ENCODE measurements at places on chromosomes 4 and X.

- H3K4me3 ChIP-seq: no peak overlapping the region
- H3K27me3 ChIP-seq: no peaks in the 10 kb centered on the region
- no peaks in the 10 kb centered on the region for H3K4me1 ChIP-seq
- H3K36me3 ChIP-seq: peaks cover 3% of the 10 kb centered on the region
Measured at GRCh38 chr4:171717231-171717741, 95.9 kb upstream of the GALNTL6 start.

GRCh38 chrX:23513121-23513520, 154.2 kb upstream of the PRDX4 start:
- H3K27me3 ChIP-seq: no peaks in the 10 kb centered on the region
- no peak overlapping the region for H3K27ac ChIP-seq
- H3K4me3 ChIP-seq: no peak overlapping the region
- H3K36me3 ChIP-seq: no peaks in the 10 kb centered on the region
- no peak for DNase-seq
- no peaks in the 10 kb centered on the region for H3K4me1 ChIP-seq

DNA sequence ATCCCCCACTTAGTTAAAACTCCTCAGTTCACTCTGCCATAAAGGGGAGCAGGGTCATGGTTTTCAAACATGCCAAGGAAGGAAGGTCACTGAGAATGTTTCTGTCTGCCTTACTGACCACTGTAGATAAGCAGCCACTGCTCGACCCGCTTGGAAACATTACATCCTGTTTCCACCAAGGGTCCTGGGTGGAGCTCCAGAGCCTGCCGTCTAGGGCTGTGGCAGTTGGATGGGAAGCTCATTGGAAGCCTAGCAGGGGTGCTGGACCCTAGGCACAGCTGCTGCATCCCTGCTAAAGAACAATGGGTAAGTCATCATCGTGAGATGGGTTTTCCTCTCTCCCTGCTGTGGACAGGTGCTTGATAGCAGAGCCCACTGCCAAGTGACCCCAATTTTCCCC, 76.0 kb upstream of the SRD5A3 start:
- no peak for DNase-seq
- H3K27me3 ChIP-seq: peaks cover 7% of the 10 kb centered on the region
- no peak overlapping the region for H3K27ac ChIP-seq
- H3K4me3 ChIP-seq: no peak overlapping the region
- no peaks in the 10 kb centered on the region for H3K36me3 ChIP-seq
- H3K4me1 ChIP-seq: no peaks in the 10 kb centered on the region

DNA sequence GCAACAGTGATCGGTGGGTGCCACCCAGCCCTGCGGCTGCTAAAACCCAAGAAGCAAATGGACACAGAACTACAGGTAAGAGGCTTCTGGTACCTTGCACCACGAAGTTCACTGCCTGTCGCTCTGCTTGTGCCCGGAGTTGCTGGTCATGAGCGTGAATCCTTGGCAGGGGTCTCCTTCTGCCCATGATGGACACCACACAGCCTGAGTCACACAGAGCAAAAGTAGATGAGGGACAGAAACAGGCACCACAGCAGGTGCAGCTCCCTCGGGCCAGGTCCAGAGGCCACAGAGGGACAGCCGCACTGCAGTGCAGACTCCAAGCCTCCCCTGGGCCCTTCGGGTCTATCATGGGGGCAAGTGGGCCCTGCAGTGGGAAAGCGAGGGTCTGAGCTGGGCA, 22.4 kb downstream of the NAT8L start:
- no peak for DNase-seq
- no peaks in the 10 kb centered on the region for H3K36me3 ChIP-seq
- peaks cover 29% of the 10 kb centered on the region for H3K27me3 ChIP-seq
- H3K4me3 ChIP-seq: no peak overlapping the region

DNA sequence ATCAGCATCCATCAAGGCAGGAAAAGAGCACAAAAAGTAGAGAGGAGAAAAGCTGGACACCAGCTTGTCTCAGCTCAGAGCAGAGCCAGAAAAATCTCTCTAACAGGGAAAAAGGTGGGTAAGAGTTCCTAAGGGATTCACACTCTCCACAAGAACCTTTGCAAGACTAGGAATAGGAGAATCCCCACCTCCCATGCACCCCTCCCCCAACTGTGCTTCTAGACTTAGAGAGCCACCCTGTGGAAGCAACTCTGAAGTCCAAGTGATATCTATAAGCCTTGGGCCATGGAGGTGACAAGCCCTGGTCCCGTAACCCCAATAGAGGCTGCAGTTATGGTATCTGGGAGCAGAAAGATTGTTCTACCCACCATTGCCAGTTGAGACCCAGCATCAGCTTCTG, 267.6 kb upstream of the MTMR8 start:
- H3K27me3 ChIP-seq: no peaks in the 10 kb centered on the region
- H3K4me1 ChIP-seq: no peaks in the 10 kb centered on the region
- H3K4me3 ChIP-seq: no peak overlapping the region
- H3K27ac ChIP-seq: no peak overlapping the region

DNA sequence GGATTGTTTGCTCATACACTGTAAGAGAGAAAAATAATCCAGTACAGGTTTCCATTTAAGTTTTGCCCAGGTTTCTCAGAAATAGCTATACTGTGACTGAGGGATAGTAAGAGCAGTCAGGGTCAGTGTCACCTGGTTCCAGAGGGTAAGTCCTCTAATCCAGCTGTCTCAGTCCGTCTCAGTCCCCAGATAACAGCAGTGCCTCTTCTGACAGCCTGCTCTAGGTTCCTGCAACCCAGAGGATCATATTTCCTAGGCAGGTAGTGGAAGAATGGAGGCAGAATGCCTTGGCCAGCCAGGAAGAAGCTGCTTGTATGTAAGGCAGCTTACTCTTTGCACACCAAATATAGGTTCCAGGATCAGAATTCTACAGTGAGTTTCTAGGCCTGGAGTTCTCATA, 22.6 kb upstream of the GNRHR start:
- no peak for DNase-seq
- no peaks in the 10 kb centered on the region for H3K4me1 ChIP-seq
- no peak overlapping the region for H3K4me3 ChIP-seq
- H3K27ac ChIP-seq: no peak overlapping the region
- no peaks in the 10 kb centered on the region for H3K27me3 ChIP-seq

GRCh38 chr4:22897520-22898108, 204.9 kb downstream of the GBA3 start:
- H3K27me3 ChIP-seq: peaks cover 6% of the 10 kb centered on the region
- H3K27ac ChIP-seq: no peak overlapping the region
- no peak overlapping the region for H3K4me3 ChIP-seq
- DNase-seq: no peak
- no peaks in the 10 kb centered on the region for H3K36me3 ChIP-seq

DNA sequence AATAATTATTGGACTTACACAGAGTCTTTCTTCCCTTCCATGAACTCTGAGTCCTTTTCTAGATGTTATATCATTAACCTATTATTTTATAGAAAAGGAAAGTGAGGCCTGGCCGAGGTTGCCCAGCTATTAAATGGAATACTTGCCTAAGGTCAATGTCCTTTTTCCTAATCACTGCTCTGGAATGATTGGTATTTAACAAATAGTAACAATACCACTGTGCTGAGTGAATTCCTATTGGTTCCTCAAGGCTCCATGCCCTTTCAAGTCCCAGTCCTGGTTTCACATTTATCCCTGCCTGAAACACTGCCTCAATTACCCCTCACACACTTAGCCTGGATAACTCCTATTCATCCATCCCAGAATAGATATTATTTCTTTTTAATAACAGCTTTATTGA, 6.2 kb downstream of the TCEAL9 start:
- no peak overlapping the region for H3K4me3 ChIP-seq
- DNase-seq: no peak
- H3K4me1 ChIP-seq: no peaks in the 10 kb centered on the region
- no peak overlapping the region for H3K27ac ChIP-seq

DNA sequence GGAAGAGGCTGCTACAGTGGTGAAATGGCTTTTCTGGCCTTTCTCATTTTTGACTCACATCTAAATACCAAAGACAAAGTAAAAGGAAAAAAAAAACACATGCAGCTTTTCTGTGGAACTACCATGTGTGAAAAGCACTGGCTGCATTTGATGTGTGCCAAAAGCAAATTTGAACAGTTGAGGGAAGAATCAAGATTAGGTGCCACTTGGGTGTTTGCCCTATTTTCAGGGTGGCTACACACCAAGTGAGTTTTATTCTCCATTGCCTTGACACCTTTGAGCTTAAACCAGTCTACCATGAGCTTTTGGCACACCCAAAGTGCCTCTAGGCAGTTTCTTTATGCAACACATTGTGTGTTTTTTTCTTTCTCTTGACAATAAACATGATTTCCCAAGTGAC, 423.9 kb downstream of the FAM133A start:
- H3K4me3 ChIP-seq: no peak overlapping the region
- no peaks in the 10 kb centered on the region for H3K27me3 ChIP-seq
- H3K36me3 ChIP-seq: no peaks in the 10 kb centered on the region
- DNase-seq: no peak
- no peaks in the 10 kb centered on the region for H3K4me1 ChIP-seq
- H3K27ac ChIP-seq: no peak overlapping the region

DNA sequence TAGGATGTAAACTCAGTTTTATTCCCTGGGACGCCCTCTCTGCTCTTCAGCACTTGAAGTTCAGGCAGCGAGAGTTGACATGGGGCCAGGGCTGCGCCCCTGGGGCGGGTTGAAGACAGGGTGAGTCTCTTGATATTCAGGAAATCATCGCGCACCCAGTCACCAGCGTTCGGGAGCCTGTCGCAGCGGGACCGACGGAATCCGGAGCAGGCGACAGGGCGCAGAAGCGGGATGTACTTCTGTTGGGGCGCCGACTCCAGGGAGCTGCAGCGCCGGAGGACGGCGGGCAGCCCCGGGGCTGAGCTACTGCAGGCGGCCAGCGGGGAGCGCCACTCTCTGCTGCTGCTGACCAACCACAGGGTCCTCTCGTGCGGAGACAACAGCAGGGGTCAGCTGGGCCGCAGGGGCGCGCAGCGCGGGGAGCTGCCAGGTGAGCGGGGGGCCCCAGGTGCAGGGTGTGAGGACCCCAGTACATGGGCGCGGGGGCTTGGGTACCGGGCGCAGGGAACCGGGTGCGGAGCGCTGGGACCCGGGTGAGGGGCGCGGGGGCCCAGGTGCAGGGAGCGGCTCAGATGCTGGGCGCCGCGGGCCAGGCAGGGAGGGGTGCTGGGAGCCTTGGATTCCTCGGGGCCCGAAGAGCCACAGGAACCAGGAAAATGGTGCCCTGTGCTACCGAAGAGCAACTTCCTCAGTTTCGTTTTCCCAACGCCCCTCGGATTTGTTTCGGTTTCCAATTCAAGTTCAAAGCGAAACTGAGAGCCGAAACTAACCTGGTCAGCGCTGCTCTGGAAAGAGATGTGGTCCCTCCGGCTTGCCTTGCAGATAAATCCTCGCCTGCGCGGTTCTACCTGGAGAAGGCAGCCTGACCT, at the start of gene HERC6:
HERC6 (plus strand) TSS at position 162 of the 869 bp plus-strand sequence; CDS start at position 232, 70 bp downstream.
- peaks cover 5% of the 10 kb centered on the region for H3K4me1 ChIP-seq
- peak within 1 kb of the TSS; percentile 88 for H3K4me3 ChIP-seq
- H3K36me3 ChIP-seq: no peaks in the 10 kb centered on the region
- H3K27me3 ChIP-seq: no peaks in the 10 kb centered on the region

DNA sequence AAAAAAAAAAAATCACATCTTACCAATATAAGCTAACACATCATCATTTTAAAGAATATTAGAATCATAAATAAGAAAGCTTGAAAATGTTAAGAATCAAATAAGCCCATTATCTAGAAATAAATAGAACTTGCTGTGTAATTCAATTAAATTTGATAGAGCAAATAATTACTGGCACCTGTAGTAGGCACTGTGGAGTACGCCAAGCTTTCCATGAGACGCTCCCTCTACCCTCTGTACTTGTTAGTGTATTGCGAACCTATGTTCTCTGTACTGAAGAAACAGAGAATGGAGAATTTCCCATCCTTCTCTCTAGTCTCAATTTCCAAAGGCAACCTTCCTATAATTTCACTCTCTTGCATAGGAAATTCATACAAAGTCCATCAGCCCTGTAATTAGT, 61.7 kb upstream of the HAND2 start:
- H3K36me3 ChIP-seq: no peaks in the 10 kb centered on the region
- H3K4me1 ChIP-seq: no peaks in the 10 kb centered on the region
- no peak overlapping the region for H3K4me3 ChIP-seq
- H3K27me3 ChIP-seq: no peaks in the 10 kb centered on the region

DNA sequence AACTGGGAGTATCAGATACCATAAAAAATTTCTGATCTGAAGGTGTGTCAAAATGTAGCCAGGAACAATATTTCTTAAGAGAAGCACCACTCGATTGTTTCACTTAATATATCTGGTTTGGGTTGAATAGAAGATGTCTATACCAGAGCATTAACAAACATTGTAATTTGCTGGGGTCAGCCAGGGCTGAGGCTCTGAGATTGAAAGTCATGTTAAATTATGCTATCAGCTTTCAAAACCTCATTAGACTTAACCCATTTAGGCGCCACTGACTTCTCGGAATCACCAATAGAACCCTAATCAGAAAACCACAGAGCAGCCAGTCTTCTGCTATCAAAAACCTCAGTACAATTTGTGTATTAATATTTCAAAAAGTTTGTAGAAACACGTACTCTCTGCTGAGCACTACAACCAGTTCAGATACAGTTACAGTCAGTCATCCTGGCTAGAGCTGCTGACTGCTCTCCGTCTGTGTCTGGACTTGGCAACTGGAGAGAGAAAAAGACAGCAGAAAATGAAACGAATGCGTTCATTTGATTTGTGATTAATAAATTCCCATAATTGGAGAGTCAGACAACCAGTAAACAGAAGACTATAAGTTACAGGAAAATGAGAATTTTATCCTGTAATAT, 848.6 kb upstream of the PABPC4L start:
- H3K4me1 ChIP-seq: no peaks in the 10 kb centered on the region
- no peak for DNase-seq
- no peaks in the 10 kb centered on the region for H3K27me3 ChIP-seq
- H3K4me3 ChIP-seq: no peak overlapping the region

DNA sequence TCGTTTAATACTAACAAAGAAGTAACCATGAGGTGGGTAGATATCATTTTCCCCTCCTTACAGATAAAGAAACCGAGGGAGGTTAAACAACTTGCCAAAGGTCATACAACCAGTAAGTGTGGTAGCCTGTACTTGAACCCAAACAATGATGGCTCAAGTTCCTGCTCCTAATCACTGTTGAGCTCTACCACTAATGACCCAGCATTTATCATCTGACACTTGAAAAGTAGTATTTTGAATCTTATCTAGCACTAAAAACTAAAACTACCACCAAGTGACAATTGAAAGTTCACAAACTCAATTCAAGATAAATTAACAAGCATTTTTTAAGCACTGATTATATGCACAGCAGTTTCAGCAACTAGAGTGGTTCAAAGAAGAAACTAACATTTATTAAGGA, 13.1 kb downstream of the FBXW7 start:
- H3K27ac ChIP-seq: peak overlapping the region; percentile 90
- DNase-seq: no peak
- peaks cover 64% of the 10 kb centered on the region for H3K4me1 ChIP-seq
- H3K36me3 ChIP-seq: peaks cover 19% of the 10 kb centered on the region
- H3K27me3 ChIP-seq: no peaks in the 10 kb centered on the region
